ENCODE measurements at places on chromosomes 5 and 9. TPM values are rescaled to one million over a fixed set of nuclear protein-coding genes. Genes with fewer than 3 reads are reported as not detected.

Gene FOXD4
- not detected for total RNA-seq

- H3K4me1 ChIP-seq, result peaks cover 4% of the 10 kb centered on the region
- H3K27me3 ChIP-seq, result peaks cover 27% of the 10 kb centered on the region
- peak overlapping the region; percentile 38 for H3K4me3 ChIP-seq
- no peak overlapping the region for H3K27ac ChIP-seq
- H3K36me3 ChIP-seq, result no peaks in the 10 kb centered on the region
Observed at GRCh38 chr9:127828262-127829031, 25.8 kb downstream of the FPGS start.

Gene TRIM36
- 42.6 TPM for total RNA-seq

Gene PARP8
- total RNA-seq, result 32.2 TPM

DNA sequence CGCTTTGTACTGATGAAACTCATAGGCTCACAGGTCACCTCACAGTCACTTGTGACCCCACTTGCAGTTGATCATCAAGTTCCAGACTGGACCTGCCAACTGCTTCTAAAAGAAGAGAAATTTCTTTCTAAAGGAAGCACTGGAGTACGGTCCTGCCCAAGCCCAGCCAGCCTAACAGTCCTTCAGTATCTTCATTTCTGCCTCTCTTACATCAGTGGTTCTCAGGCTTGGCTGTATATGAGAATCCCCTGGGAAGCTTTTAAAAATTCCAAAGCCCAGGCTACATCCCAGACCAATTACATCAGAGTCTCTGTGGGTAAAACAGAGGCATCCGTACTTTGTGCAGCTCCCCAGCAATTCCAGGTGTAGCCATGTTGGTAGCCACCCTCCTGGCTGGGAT, 282.1 kb downstream of the NFIB start:
- no peaks in the 10 kb centered on the region for H3K36me3 ChIP-seq
- H3K4me1 ChIP-seq, result peaks cover 16% of the 10 kb centered on the region
- no peak overlapping the region for H3K27ac ChIP-seq

GRCh38 chr5:2702096-2702879, 49.2 kb downstream of the IRX2 start:
- no peak overlapping the region for H3K4me3 ChIP-seq
- H3K36me3 ChIP-seq, result no peaks in the 10 kb centered on the region
- DNase-seq, result no peak

- no peak overlapping the region for H3K27ac ChIP-seq
- H3K27me3 ChIP-seq, result no peaks in the 10 kb centered on the region
- no peaks in the 10 kb centered on the region for H3K4me1 ChIP-seq
- H3K4me3 ChIP-seq, result no peak overlapping the region
Observed at GRCh38 chr5:113042491-113043243, 66.1 kb downstream of the DCP2 start.

DNA sequence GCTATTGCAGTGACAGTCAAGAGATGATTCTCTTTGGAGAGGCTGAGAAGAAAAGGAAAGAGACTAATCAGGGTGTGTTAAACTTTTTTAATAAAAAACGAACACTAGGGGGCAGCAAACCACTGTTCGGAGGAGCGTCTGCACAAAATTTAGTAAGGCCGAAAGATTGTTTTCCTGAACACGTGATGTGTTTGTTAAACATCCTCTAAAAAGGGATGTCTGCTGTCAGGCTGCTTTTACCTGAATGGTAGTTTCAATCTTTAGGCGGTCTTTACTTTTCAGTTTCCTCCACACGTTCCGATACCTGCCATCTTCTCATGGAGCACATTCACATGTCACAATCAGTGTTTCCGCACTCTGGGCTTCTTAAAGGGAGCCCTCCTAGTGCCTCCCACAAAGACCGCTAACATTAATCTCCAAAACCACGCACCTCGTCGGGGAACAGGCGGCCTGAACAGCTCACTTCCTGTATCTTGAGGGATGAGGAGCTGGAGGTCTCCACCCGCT, 125.2 kb downstream of the GPBP1 start:
- no peak overlapping the region for H3K4me3 ChIP-seq
- no peaks in the 10 kb centered on the region for H3K27me3 ChIP-seq
- DNase-seq, result peak; percentile 79
- peaks cover 3% of the 10 kb centered on the region for H3K4me1 ChIP-seq
- H3K36me3 ChIP-seq, result no peaks in the 10 kb centered on the region

DNA sequence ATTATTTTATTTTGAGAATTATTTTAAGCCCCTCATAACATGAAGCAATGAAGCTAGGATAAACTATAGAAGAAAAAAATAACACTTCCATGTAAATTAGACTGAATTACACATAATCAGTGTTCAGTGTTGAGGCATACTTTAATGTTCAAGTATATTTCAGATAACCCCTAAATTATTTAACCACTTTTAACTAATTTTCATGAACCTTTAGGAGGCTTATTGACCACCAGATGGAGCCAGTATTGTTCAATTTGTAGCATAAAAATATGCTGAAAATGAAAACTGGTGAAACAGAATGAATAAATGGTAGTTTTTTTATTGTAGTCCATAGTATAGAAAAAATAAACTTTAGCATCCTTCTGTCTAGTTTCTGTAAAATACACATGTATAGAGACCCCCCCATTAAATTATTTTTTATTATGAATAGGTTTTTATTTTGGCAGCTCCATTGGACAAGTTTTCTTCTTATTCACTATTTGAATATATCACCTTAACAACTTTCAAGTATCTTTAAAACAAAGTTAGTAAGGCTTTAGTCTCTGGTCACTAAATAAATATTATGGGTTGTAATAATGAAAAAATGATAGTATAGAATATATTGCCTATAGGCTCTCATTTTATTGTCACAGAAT, 190.1 kb downstream of the CWC27 start:
- H3K4me3 ChIP-seq, result no peak overlapping the region
- peaks cover 6% of the 10 kb centered on the region for H3K36me3 ChIP-seq
- H3K4me1 ChIP-seq, result no peaks in the 10 kb centered on the region

Gene ELP1
- 42.8 TPM for total RNA-seq

Gene CD14
- total RNA-seq, result not detected

Gene DMRT2
- not detected for total RNA-seq

- H3K4me1 ChIP-seq, result peaks cover 30% of the 10 kb centered on the region
- peak; percentile 64 for DNase-seq
Observed at GRCh38 chr9:133119103-133119845, 1.8 kb downstream of the RALGDS start.

Gene GRAMD2B
- 8.6 TPM for total RNA-seq

DNA sequence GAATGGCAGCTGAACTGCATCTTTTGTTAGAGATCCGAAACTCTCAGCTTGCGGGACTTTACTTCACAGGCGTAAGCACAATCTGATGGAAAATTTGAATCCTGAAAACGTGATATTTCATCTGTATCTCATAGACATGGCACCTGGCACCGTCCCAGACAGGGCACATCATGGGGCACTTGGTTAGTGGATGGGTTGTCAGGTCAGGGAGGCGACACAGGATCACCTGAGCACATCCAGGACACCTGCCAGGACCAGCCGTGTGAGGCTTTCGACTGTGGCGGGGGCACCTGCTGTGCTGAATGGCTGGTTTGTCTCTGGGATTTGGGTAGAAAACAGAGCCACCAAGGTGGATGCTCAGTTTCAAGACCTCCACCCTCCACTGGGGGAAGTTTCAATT, 11.3 kb upstream of the ZFP62 start:
- peaks cover 12% of the 10 kb centered on the region for H3K4me1 ChIP-seq
- H3K27me3 ChIP-seq, result no peaks in the 10 kb centered on the region
- H3K27ac ChIP-seq, result no peak overlapping the region
- H3K36me3 ChIP-seq, result no peaks in the 10 kb centered on the region
- no peak overlapping the region for H3K4me3 ChIP-seq
- no peak for DNase-seq

Gene PDCD1LG2
- not detected for total RNA-seq

Gene PKD2L2
- total RNA-seq, result not detected

DNA sequence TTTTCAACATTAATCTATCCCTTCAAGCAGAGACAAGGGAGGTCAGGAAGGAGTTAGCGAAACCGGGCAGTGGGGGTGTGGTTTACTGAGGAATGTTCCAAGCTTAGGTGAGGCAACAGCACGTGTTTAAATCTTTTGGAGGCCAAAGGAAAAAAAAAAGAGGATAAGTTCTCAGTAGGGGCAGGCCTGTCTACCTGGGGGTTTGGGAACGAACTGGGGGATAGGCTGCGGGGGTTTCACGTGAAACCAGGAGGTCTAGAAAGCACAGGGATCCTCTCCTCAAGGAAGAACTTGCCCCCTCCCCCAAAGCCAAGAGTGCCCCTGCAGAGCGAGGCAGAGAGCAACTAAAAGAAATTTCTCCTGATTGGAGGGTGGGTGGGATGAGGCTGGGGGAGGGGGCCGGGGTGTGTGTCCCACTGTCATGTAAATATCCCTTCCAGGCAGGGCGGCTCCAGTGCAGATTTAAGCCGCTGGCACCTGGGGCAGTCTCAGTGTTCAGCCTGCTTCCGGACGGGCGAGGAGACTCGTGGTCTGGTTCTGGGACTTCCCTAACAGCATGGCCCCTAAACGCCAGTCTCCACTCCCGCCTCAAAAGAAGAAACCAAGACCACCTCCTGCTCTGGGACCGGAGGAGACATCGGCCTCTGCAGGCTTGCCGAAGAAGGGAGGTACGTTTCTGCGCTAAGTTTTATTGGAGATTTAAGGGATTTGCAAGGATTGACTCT, 5.5 kb upstream of the SET start:
- DNase-seq, result peak; percentile 94
- H3K27me3 ChIP-seq, result no peaks in the 10 kb centered on the region
- H3K36me3 ChIP-seq, result no peaks in the 10 kb centered on the region
- H3K4me1 ChIP-seq, result peaks cover 34% of the 10 kb centered on the region
- peak overlapping the region; percentile 91 for H3K27ac ChIP-seq

- no peaks in the 10 kb centered on the region for H3K36me3 ChIP-seq
- no peaks in the 10 kb centered on the region for H3K4me1 ChIP-seq
- H3K27ac ChIP-seq, result no peak overlapping the region
- peaks cover 77% of the 10 kb centered on the region for H3K27me3 ChIP-seq
Observed at GRCh38 chr9:37645903-37646506, 4.7 kb upstream of the FRMPD1 start.

Gene TXNDC8
- total RNA-seq, result not detected

DNA sequence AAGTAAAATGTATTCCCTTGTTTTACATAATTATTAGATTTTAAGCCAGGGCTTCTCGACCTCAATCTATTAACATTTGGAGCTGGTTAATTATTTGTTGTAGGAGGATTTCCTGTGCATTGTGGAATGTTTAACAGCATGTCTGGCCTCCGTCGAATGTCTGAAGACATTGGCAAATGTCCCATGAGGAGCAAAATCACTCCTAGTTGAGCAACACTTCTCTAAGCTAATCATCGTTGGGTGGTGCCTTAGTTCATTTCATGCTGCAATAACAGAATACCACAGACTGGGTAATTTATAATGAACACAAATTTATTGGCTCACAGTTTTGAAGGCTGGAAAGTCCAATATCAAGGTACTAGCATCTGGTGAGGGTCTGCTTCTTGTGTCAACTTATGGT, 13.4 kb upstream of the VPS13A start:
- DNase-seq, result no peak
- H3K36me3 ChIP-seq, result no peaks in the 10 kb centered on the region
- no peaks in the 10 kb centered on the region for H3K27me3 ChIP-seq

GRCh38 chr5:65927503-65928321, 1.3 kb downstream of the ERBIN start:
- DNase-seq, result peak; percentile 40
- no peaks in the 10 kb centered on the region for H3K36me3 ChIP-seq
- H3K27me3 ChIP-seq, result peaks cover 10% of the 10 kb centered on the region
- H3K27ac ChIP-seq, result peak overlapping the region; percentile 99
- peak overlapping the region; percentile 84 for H3K4me3 ChIP-seq

GRCh38 chr5:112417931-112418658, 982 bp downstream of the EPB41L4A start:
- DNase-seq, result peak; percentile 52
- peaks cover 70% of the 10 kb centered on the region for H3K27me3 ChIP-seq
- no peaks in the 10 kb centered on the region for H3K36me3 ChIP-seq

GRCh38 chr5:179061025-179061424, 852 bp downstream of the ZNF354C start:
- H3K4me1 ChIP-seq, result peaks cover 6% of the 10 kb centered on the region
- peak overlapping the region; percentile 60 for H3K4me3 ChIP-seq
- no peak for DNase-seq
- peaks cover 13% of the 10 kb centered on the region for H3K27me3 ChIP-seq

Gene CDHR2
- total RNA-seq, result not detected

DNA sequence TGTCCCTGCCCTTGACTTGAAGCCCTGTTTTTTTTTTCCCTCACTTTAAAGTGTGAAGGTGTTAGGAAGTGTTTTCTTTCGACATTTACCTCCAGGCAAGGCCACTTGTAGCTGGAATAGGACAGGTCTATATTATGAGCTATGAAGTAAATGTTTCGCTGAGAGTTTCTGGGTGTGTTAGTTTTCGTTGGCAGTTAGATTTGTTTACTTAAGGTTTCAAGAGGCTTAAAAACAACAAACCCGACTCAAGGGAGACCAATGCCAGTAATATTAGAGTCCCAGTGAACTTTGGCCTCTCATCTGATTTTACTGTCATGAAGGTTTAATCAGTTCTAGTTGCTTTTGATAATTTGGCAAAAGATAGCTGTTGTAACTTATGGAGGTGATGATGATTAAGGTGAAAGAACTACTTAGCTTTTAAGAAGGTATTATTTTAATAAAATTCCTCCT, 25.2 kb downstream of the OCLN start:
- peaks cover 6% of the 10 kb centered on the region for H3K36me3 ChIP-seq
- no peaks in the 10 kb centered on the region for H3K4me1 ChIP-seq
- H3K27ac ChIP-seq, result no peak overlapping the region
